ENCODE measurements at places on chromosomes 5 and 9.

DNA sequence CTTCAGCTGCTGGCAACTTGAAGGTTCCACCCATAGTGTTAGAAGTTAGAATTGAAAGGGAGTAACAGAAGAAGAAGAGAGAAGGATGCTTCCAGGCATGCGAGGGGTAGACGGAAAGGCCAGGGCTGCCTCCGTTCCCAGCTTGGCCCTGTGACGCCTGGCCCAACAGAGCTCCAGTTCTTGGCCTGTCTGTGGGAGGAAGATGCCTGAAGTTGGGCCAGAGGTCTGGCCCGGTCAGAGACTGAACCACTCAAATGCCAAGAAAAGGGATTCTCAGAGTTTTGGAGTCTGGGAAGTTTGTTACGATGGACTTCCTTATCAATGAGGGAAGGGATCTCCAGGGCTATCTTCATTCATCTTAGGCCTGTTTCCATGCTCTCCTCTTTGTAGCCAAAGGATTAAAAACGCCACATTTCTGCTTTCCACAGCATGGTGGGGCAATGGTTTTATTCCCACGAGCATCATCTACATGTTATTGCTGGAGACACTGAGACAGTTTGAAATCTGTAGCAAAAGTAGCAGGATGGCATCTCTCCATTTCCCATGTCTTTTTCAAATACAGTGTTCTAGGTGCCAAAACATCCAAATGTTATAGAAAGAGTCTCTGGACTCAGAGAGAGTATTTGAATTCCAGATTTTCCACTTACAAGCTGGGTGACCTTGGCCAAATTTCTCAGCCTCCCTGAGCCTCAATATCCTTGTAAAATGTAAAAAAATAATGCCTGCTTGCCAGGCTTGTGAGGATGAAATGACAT, 65.4 kb upstream of the ANKRD55 start:
- no peak for DNase-seq

- no peak for DNase-seq
These were observed 186.5 kb downstream of the ERCC6L2 start for GRCh38 chr9:96062031-96062430.

DNA sequence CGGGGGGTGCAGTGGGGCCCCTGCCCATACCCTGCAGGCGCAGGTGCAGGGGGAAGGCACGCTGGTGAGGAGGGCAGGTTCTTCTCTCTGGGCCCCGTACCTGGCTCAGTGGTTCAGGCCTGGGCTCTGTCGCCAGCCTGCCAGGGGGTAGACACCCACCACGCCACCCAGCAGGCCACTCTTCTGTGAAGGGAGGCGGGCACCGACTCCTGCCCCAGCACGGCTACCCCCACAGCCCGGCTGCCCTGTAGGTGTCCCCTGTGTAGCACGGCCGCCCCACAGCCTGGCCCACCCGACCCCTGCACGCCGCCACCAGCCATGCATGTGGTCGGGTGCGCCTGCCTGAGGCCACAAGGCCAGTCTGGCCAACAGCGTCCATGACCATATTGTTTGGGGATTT, 1.7 kb downstream of the LCN6 start:
- DNase-seq, result no peak

DNA sequence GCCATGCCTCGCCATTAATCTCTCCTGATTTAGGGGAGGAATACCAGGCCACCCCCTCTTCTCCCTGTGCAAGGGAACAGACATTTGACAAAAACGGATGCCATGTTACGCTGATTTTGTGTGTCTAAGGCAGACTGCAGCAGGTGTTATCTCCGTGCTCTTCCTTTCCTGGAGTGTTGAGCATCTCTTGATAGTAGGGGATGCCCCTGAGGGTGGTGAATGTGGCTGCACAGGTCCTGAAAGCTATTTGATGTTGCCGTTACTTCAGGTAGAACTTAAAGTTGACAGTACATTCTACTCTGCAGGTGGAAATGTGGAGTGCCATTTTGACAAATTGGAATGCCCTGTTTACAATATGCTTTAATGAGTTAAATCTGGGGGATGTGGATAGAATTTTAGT, 21.5 kb downstream of the TENT4A start:
- no peak for DNase-seq

DNA sequence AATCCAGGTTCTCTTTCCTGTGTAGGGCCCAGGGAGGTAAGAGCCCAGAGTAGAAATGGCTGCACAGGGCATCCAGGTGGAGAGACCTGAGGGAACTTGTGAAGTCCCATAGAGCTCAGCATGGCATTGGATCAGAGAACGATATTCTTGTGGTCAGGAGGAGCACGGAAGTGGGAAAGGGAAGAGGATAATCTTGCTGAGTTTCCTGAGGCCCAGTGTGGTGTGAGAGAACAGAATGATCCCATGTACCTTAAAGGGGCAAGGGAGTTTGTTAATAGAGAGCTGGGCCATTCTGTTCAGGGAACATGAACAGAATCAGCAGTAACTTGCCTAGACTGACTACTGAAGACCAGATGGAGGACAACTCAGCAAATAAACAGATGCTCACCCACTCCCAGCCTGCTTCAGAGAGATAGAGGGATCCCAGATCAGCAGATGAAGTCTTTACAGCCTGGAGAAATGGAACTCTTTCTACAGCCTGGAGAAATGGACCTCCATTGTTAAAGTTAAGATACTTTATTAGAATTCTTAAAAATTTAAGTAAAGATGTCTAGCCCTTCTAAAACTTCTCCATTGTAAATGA, 119.7 kb upstream of the ELL2 start:
- DNase-seq, result no peak

DNA sequence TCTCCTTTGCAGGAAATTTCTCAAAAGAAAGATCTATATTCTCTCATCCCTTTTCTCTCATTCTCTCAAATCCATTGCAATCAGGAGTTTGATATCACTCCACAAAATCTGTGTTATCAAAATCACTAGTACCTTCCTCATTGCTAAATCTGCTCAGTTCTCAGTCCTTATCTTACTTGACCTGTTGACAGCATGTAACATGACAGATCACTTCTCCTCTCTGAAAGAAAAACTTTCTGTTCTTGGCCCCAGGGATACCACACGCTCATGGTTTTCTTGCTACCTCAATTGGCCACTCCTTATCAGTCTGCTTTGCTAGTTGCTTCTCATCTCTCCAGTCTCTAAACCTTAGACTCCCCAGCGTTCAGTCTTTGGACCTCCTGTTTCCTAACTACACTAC, 22.1 kb downstream of the SRP19 start:
- DNase-seq, result no peak

- DNase-seq, result no peak
These were observed 136.8 kb downstream of the APBA1 start for GRCh38 chr9:69535286-69535832.

DNA sequence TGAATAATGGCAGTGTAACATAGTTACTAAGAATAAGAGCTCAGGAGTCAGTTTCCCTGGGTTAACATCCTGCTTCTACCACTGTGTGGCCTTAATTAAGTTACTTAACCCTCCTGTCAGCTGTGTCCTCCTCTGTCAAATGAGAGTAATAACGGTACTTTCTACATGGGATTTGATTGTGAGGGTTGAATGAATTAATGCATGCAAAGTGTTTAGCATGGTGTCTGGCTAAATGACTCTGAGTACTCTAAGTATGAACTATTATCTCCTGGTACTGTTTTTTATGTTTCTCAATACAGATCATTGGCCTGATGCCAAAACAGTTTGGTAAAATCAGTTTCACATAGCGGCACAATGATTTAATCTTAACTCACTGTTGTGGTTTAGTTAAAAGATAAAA, 19.6 kb downstream of the ZNF131 start:
- no peak for DNase-seq

DNA sequence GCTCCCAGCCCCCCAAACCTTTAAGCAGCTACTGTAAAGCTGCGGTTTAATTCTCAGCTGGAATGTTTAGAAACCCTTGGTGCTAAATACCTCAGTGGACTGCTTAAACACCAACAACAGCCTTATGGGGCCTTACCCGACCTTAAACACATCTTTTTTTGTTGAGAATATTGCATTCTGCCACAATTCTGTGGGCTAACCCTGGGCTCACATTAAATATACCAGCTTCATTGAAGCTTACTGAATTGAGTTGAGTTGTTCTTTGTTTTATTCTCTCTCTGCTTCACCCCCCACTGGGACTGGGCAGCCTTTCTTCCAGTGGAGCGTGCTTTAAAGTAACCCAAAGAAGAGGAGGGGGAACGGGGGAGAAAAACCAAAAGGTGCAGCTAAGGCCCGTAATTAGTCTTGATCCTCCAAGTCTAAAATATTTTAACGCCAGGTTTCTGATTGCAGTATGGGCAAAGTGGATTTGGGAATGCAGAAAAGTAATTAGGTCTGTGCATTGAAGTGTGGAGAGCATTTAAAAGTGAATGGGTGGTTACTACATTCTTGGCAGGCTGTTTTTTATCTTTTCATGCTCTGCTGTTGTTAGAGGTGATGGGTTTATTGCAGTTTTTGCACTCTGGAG, 281.2 kb downstream of the NR2F1-AS1 start:
- no peak for DNase-seq

DNA sequence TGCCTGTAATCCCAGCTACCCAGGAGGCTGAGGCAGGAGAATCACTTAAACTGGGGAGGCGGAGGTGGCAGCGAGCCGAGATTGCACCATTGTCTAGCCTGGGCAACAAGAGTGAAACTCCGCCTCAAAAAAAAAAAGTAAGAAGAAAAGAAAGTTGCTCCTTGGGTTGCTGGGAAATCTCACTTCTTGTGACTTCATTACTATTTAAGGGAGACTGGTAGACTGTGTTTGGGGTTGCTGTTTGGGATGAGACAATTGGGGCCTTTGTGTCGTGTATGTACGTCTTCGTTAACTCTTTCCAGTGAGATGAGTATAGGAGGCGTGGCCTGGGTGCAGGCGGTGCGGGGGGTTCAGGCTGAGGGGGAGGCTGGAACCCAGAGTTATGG, 11.6 kb downstream of the NDST1 start:
- DNase-seq, result no peak

- DNase-seq, result no peak
These were observed 81.7 kb upstream of the CPEB4 start for GRCh38 chr5:173806270-173807035.

DNA sequence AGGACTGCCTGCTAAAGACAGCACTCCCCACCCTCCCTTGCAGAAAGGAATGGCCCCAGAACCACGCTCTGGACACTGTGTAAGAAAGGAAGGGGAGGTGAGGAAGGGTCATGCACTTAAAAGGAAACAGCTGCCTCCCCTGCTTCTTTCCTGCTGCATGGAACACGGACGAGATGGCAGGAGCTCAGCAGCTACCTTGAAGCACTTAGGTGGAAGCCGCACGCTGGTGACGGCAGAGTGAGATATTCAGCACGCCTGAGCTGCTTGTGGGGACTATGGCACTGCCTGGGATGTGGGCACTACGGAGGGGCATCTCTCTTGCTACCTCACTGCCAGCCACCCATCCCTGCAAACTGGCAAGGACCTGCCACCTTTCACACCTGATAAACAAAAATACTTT, 101.5 kb downstream of the VAV2 start:
- no peak for DNase-seq

- DNase-seq, result no peak
These were observed 42.9 kb upstream of the ALDOB start for GRCh38 chr9:101478444-101478843.

- DNase-seq, result no peak
These were observed 271.8 kb downstream of the FANCC start for GRCh38 chr9:95045751-95046150.

DNA sequence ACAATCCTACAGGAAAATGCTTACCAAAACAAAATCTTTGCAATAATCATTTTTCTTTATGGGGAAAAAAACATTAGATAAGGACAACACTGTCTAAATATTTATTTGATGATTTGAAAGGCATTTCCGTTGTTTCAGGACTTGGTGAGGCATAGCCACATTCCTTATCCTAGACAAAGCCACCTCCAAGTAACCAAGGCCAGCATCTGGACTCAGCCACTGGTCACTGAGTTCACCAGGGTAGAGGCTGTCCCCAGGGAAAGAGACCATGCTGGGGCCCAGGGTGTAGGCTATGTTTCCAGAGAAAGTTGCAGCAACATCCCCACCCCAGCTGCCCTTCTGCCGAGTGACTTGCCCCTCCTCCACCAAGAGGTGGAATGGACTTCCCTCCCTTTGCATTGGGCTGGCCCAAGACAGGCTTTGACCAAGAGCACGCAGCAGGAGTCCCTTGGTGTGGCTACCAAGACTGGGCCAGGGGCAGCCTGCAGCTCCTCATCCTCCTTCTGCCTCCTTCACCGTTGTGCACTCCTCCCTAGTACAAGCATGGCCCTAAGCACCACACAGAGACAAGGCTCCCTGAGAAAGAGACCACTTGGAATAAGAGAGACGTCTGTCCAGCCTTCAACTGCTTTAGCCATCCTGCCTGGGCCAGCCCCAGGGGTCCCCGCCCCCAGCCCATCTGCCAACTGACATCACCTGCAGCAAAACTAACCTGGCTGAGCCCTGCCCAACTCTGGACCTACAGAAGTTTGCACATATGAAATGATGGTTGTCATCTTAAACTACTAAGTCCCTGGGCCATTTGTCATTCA, 68.1 kb upstream of the SPIN1 start:
- DNase-seq, result no peak

GRCh38 chr9:130497139-130497538, 52.4 kb downstream of the ASS1 start:
- DNase-seq, result no peak

DNA sequence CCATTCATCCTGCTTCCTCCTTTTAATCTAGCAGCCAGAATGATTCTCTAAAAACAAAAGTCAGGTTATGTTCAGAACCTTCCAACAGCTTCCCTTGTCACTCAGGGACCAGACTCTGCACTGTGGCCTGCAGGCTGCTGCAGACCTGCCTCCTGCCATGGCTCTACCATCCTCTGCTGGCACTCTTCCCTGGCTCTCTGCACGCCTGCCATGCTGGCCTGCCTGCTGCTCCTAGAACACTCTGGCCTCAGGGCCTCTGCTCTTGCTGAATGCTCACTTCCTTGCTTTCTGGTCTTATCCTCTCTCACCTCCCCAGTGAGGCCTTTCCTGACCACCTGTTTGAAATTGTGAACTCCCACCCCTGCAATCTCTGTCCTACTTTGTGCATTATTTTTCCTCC, 149.4 kb downstream of the CD180 start:
- DNase-seq, result no peak

- DNase-seq, result no peak
These were observed 2.8 kb downstream of the GALNT12 start for GRCh38 chr9:98810102-98810842.

- DNase-seq, result no peak
These were observed 290.1 kb downstream of the ZSWIM6 start for GRCh38 chr5:61622156-61622555.

- DNase-seq, result no peak
These were observed 50.2 kb downstream of the PPP2R2B start for GRCh38 chr5:146828385-146828784.

- DNase-seq, result no peak
These were observed 183.4 kb downstream of the PAPPA start for GRCh38 chr9:116337015-116337414.

DNA sequence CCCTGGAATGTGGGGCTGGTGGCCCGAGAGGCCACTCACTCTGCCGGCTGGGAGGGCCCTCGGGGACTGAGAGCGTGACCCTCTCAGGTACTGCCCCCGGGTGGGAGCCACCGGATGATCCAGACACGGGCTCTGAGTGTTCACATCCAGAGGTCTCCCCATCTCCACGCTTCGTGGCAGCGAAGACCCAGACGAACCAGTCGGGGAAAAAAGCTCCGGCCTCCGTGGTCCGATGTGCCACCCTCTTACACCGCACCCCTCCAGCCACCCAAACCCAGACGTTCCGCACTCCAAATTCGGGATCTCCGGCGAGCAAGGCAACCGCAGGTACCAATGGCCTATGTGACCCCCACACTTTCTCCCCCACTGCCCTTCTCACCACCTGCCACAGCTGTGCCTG, 49.5 kb downstream of the AMBP start:
- DNase-seq, result no peak

GRCh38 chr5:138632900-138633489, 57.8 kb upstream of the HSPA9 start:
- DNase-seq, result peak; percentile 23
